ENCODE measurements at places on chromosomes 11 and 22. TPM values are rescaled to one million over a fixed set of nuclear protein-coding genes. Genes with fewer than 3 reads are reported as not detected.

The TRIM21 gene
- polyA plus RNA-seq: 9.6 TPM

The PNPLA2 gene
- 58.1 TPM for polyA plus RNA-seq

The SERGEF gene
- 54.5 TPM for polyA plus RNA-seq

The PDE2A gene
- polyA plus RNA-seq: 2.8 TPM

The CCDC85B gene
- 11.4 TPM for polyA plus RNA-seq

The SAA4 gene
- polyA plus RNA-seq: 53.4 TPM

Data from HepG2 (cell line).